Lower lobe of right lung (tissue), 2 donors: ENCODE measurements at places on chromosomes 7 and 10. TPM values are rescaled to one million over a fixed set of nuclear protein-coding genes. Genes with fewer than 3 reads are reported as not detected.

VPS50 gene
- 34.6 TPM for total RNA-seq

CFAP70 gene
- total RNA-seq, result 11.3 TPM

EGFR gene
- 62.7 TPM for total RNA-seq

PALS2 gene
- total RNA-seq, result 9.8 TPM

KCP gene
- 1.3 TPM for total RNA-seq

OR2A1 gene
- 0.15 TPM for total RNA-seq

PGAM2 gene
- 0.44 TPM for total RNA-seq

CACNA2D1 gene
- total RNA-seq, result 12.5 TPM

NRG3 gene
- total RNA-seq, result 2.6 TPM

GRM8 gene
- total RNA-seq, result not detected

- no peak overlapping the region for H3K4me3 ChIP-seq
- H3K36me3 ChIP-seq, result no peaks in the 10 kb centered on the region
- DNase-seq, result no peak
- H3K27me3 ChIP-seq, result no peaks in the 10 kb centered on the region
- no peak overlapping the region for H3K27ac ChIP-seq
Measured at GRCh38 chr10:75089634-75090033, 21.8 kb upstream of the SAMD8 start.

DNA sequence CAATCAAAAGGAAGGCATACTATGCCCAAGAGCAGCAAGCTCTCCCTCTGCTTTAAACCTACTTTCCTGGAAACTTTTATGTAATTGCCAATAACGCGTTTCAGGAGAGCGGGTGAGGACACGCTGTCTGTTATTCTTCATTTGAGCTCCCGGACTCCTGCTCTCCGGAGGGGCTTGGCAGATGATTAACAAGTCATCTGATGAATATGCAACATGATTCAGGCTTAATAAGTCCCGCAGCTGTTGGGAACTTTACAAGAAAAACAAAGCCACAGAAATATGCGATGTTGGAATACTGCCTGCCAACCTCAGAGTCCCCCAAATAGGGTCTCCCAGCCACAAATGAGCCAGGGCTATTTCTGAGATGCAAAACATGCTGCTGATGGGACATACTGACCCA is 348.0 kb downstream of the GPAM start:
- H3K4me1 ChIP-seq, result no peaks in the 10 kb centered on the region
- H3K27me3 ChIP-seq, result no peaks in the 10 kb centered on the region
- H3K27ac ChIP-seq, result no peak overlapping the region
- no peaks in the 10 kb centered on the region for H3K36me3 ChIP-seq
- DNase-seq, result no peak
- H3K4me3 ChIP-seq, result no peak overlapping the region

DNA sequence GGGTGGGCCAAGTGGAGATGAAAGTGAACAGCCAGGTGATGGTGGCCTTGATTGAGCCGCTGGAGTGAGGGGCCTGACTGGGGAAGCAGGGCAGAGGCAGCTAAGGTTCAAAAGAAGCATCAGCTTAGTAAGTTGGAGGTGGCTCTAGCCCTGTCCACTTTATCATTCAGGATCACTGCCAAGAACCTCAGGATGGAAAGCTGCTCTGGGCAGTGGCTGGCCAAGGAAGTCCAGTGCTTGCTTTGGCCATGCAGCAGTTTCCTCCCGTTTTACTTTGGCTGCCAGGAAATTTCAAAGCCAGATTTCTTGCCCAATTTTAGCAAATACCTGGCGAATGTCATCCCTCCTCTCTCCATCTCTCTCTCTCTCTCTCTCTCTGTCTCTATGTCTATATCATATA is 384.9 kb downstream of the PLXNA4 start:
- H3K4me3 ChIP-seq, result no peak overlapping the region
- no peaks in the 10 kb centered on the region for H3K36me3 ChIP-seq
- H3K27me3 ChIP-seq, result no peaks in the 10 kb centered on the region

GRCh38 chr7:141276031-141276430 is 202.2 kb downstream of the TMEM178B start:
- no peak overlapping the region for H3K27ac ChIP-seq
- no peaks in the 10 kb centered on the region for H3K27me3 ChIP-seq
- no peaks in the 10 kb centered on the region for H3K4me1 ChIP-seq
- DNase-seq, result no peak
- H3K36me3 ChIP-seq, result no peaks in the 10 kb centered on the region
- H3K4me3 ChIP-seq, result no peak overlapping the region

DNA sequence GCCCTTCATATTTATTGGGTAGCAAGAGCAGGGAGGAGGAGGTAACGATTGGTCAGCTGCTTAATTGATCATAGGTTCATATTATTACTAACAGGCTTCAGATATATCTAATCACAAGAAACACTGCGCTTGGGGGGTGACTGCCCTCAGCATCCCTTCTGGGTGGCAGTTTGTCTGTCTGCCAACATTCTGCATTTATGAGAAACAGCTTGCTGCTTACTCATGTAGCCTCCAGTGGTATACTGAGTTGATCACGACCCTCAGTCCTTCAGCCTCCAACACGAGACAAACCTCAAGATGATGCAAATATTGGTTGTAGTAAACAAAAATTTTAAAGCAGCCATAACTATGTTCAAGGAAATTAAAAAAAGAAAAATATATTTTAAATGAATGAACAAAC is 657.8 kb upstream of the PHF14 start:
- no peaks in the 10 kb centered on the region for H3K36me3 ChIP-seq
- no peaks in the 10 kb centered on the region for H3K27me3 ChIP-seq
- no peaks in the 10 kb centered on the region for H3K4me1 ChIP-seq
- DNase-seq, result no peak

- no peak overlapping the region for H3K27ac ChIP-seq
- no peaks in the 10 kb centered on the region for H3K4me1 ChIP-seq
- no peak for DNase-seq
- H3K36me3 ChIP-seq, result no peaks in the 10 kb centered on the region
- H3K27me3 ChIP-seq, result no peaks in the 10 kb centered on the region
Measured at GRCh38 chr7:42448901-42449300, 211.9 kb upstream of the GLI3 start.

GRCh38 chr7:33129806-33130153 is 416 bp downstream of the BBS9 start:
- no peak for DNase-seq
- peaks cover 10% of the 10 kb centered on the region for H3K4me1 ChIP-seq
- H3K27me3 ChIP-seq, result no peaks in the 10 kb centered on the region
- peak overlapping the region; percentile 77 for H3K4me3 ChIP-seq

- no peak overlapping the region for H3K4me3 ChIP-seq
- H3K36me3 ChIP-seq, result no peaks in the 10 kb centered on the region
- H3K4me1 ChIP-seq, result no peaks in the 10 kb centered on the region
- no peak for DNase-seq
Measured at GRCh38 chr10:48507933-48508790, 96.7 kb downstream of the ARHGAP22 start.

GRCh38 chr7:32059289-32060011 is 10.8 kb downstream of the PDE1C start:
- H3K4me1 ChIP-seq, result no peaks in the 10 kb centered on the region
- no peak overlapping the region for H3K27ac ChIP-seq
- no peaks in the 10 kb centered on the region for H3K36me3 ChIP-seq
- no peak for DNase-seq
- no peak overlapping the region for H3K4me3 ChIP-seq

DNA sequence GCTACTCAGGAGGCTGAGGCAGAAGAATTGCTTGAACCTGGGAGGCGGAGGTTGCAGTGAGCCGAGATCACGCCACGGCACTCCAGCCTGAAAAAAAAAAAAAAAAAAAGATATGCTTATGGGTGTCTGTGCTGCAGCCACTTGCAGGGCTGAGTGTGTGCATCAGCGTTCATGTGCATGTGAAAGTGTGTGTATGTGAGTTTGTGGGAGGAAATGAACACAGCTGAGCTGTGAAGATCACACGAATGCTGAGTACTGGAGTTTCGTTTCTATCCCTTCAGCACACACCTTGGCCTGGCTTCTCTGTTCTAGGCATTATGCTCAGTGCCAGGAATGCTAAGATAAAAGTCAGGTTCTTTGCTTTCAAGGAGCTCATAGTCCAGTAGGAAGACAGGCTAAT is 12.0 kb upstream of the SVOPL start:
- H3K27ac ChIP-seq, result no peak overlapping the region
- H3K4me1 ChIP-seq, result no peaks in the 10 kb centered on the region
- no peaks in the 10 kb centered on the region for H3K27me3 ChIP-seq

DNA sequence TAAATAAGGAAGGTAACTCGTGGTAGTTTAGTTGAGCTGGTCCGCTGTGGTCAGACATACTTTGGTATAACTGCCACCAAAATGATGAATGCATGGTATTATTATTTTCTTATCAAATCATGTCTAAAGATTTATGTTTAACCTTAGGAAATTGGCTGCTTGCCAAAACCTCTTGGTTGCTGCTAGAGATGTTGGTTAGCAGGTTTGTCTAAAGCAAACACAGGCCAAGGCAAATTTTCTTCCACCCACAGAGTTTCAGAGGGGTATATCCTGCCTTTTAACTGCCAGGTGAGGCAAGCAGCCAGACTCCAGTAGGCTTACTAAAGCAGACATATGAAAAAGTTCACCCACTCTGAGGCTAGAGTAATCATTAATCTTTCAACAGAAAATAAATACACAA is 101.4 kb downstream of the SEMA3E start:
- no peaks in the 10 kb centered on the region for H3K36me3 ChIP-seq
- no peak overlapping the region for H3K27ac ChIP-seq
- H3K27me3 ChIP-seq, result no peaks in the 10 kb centered on the region
- DNase-seq, result no peak

DNA sequence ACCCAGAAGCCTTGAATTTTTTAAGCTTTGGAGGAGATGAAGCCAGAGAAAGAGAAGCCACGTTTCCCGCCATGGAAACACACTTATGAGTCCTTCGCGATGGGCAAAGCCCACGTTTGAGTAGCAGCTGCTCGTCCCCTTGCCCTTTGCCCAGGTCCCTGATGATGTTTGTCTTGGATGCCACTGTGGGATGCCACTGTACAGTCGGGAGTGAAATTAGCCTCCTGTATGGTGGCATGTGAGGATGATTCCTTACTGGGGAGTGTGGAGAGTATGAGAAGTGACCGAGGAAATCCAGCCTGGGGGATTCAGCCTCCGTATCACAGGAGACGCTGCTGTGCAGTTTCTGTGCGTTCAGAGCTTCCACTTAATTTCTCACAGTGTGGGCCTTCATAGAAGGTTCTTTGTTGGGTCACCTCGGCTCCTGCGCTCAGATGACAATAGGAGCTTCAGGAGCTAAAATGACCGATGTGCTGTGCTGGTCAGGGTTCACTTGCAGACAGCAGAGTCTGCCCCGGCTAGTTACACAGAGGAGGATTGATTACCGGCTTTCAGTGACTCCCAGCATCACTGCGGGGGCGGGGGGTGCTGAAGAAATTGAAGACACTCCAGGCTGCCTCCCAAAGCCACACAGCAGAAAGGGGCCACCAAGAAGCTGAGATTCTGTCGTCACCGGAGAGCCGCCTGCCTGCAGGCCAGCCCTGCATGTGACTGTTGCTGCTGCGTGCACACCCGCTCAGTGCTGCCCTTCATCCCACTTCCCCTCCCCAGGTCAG is 122.1 kb upstream of the SFMBT2 start:
- no peak for DNase-seq
- H3K4me3 ChIP-seq, result no peak overlapping the region
- H3K27ac ChIP-seq, result no peak overlapping the region
- no peaks in the 10 kb centered on the region for H3K4me1 ChIP-seq
- H3K36me3 ChIP-seq, result no peaks in the 10 kb centered on the region

DNA sequence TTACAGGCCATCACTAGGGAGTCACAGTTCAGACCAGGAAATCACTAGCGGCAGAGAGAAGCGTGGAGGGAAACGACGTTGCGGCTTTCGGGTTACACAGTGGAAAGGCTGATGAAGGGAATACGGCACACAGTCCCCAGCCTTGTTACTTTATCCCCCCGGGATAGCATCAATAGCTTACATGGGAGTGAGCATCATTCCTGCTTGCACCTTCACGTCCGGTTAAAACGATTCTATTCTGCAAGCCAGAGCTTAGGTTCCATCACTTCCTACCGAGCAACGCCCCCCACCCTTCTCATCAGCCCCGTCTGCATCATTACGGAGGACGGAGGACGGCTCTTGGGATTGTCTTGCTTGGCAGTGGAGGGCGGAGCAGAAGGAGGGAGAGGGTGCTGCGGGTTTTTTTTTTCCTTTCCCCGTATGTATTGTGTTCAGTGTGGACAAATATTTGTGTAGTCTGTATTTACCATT is 124.9 kb downstream of the CLEC2L start:
- H3K4me1 ChIP-seq, result peaks cover 61% of the 10 kb centered on the region
- DNase-seq, result no peak
- H3K27ac ChIP-seq, result peak overlapping the region; percentile 72

DNA sequence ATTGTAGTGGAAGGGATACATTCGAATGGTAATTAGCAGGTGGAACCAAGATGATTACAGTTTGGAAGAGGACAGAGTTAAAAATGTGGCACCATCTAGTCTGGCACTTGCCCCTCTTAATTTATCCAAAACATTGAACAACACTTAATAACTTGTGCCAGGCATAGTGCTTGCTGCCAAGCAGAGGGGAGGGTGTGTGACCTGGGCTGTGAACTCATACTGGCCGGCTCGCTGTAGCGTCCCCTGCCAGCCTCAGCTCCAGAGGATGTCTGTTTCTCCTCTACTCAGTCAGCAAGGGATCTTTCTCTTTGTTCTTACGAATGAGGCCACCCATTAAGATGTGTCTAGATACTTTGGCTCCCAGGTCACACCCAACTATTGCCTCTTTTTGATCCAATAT is 179.4 kb upstream of the INHBA start:
- H3K4me1 ChIP-seq, result peaks cover 37% of the 10 kb centered on the region
- H3K27ac ChIP-seq, result peak overlapping the region; percentile 73
- no peak for DNase-seq
- no peaks in the 10 kb centered on the region for H3K36me3 ChIP-seq
- no peaks in the 10 kb centered on the region for H3K27me3 ChIP-seq

DNA sequence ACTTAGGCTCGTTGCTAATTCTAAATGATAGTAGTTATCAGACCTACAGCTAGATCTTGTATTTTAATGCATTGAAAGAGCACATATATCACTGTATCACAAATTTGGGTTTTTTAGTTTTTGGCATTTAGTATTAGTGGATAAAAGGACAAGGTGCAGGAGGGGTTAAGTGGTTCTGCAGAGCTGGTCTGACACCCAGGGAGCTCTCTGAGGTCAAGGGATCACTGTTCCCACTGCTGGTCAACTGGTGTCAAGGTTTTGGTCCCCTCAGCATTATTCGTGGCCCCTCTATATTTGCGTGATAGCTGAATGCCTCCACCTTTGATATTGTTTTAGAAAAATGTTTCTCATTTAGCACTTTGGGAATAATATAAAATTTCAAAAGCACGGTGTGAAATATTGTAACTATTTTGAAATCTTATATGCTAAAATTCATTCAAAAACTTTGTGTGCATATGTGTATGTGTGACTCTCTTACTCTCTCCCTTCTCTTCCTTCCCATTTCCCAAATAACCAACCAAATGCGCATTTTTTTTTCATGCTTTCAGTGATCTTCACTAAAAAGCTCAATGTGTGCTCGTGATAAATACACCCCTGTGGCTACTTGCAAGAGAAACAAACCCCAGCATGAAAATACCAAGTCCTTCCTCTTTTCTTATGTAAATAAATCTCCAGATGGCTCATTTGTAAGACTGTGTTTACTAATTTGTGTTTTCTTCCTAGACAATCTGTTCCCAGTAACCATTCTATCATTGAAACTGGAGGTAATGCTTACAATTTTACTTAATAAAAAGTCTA is 309.2 kb downstream of the FGFR2 start:
- H3K4me1 ChIP-seq, result no peaks in the 10 kb centered on the region
- DNase-seq, result no peak
- H3K27ac ChIP-seq, result no peak overlapping the region

- H3K36me3 ChIP-seq, result peaks cover 91% of the 10 kb centered on the region
- no peaks in the 10 kb centered on the region for H3K27me3 ChIP-seq
- no peak for DNase-seq
- H3K4me3 ChIP-seq, result no peak overlapping the region
- H3K27ac ChIP-seq, result no peak overlapping the region
Measured at GRCh38 chr7:6117533-6117932, 86.4 kb downstream of the ANKRD61 start.
